ENCODE measurements at places on chromosomes 13 and 19. TPM values are rescaled to one million over a fixed set of nuclear protein-coding genes. Genes with fewer than 3 reads are reported as not detected.

Gene LIM2
- not detected for total RNA-seq

Gene IGFL3
- total RNA-seq: not detected

Gene MYADM
- 4.7 TPM for total RNA-seq

Gene EFNA2
- 5.8 TPM for total RNA-seq

Gene SIGLEC8
- 0.82 TPM for total RNA-seq

Gene C5AR1
- 0.54 TPM for total RNA-seq

Data from cerebellum (tissue), 4 donors.